Pulmonary artery endothelial cell (primary cell): ENCODE measurements at places on chromosomes 4 and X.

- peak; percentile 81 for DNase-seq
Measured at GRCh38 chrX:16822723-16823122, 36.5 kb downstream of the TXLNG start.

DNA sequence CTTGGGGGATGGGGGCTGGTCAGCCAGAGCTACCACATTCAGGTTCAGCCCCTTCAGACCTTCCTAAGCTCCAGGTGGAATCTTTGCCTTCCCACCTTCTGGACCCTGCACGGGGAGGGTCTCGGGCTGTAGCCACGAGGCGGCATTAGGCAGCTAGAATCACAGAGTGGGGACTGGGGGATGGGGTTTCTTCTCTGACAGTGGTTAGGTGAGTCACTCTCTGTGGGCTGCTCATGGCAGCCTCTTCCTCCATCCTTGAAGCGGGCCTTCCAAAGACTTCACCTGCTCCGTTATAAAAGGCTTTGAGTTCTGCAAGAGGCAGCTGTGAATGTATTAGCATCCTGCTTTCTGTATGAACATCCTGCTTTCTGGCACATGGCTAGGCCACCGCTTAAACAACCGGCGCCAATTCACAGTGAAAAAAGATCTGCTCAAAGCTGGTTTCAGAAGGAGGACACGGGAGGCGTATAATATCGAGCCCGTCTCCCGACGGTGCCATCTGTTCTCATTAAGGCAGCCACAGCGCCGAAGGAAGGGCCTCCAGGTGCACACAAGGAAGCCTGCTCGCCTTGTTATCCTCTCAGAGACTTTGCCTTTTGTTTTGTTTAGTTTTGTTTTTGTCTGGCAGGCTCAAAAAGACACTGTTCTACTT, 74.3 kb upstream of the IGFBP7 start:
- DNase-seq = no peak

DNA sequence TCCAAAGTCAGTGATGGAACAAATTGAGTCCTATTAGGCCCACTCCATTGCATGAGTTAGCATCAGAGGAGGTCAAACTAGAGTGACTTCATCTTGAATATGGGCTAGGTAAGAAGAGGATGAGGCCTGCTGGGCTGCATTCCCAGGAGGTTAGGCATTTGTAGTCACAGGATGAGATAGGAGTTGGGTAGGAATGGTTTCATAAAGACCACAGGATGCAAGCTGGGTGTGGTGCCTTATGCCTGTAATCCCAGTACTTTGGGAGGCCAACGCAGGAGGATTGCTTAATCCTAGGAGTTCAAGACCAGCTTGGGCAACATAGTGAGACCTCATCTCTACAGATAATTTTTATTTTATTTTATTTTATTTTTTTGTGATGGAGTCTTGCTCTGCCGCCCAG, 26.8 kb downstream of the PDGFRA start:
- DNase-seq = no peak

GRCh38 chr4:182194091-182194824, 48.9 kb upstream of the TENM3 start:
- no peak for DNase-seq

GRCh38 chr4:168613869-168614268, 117.0 kb downstream of the PALLD start:
- DNase-seq = no peak

GRCh38 chrX:3728454-3728853, 15.0 kb upstream of the PRKX start:
- no peak for DNase-seq

- no peak for DNase-seq
Measured at GRCh38 chr4:2932321-2932950, 30.8 kb downstream of the NOP14 start.

DNA sequence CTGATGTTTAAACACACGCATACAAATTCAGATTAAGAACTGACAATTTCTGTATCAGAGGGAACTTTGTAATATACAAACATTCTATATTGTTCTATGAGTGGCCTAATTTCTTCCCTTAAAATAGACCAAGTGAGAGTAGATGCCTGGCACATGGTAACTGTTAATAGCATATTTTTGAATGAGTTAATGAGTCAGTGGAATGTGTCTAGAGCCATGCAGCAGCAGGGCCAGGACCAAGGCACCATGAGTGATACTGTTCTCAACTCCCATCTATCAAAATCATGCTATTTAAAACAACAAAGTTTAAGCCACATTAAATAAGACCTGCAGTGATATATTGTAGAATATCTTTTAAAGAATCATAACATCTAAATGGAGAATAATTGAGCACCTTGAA, 98.3 kb downstream of the ARHGAP24 start:
- no peak for DNase-seq

DNA sequence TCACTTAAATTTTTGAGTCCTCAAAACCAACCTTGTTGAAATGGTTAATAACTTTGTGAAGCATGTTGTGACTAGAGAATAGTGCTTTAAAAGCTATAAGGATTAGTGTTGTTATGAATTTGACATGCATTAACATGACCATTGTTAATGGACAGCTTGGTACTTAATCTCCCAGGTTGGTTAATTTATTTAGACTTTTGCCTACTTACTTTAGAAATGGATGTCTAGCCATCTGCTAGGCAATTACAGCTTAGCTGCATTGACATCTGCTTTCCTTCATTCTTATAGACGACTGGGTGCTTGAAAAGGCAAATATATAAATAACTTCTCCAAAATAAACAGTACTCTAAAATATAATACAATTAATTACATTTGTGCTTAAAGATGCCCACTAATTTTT, 368.0 kb downstream of the CCSER1 start:
- no peak for DNase-seq

GRCh38 chr4:103498161-103499070, 221.4 kb downstream of the TACR3 start:
- no peak for DNase-seq

DNA sequence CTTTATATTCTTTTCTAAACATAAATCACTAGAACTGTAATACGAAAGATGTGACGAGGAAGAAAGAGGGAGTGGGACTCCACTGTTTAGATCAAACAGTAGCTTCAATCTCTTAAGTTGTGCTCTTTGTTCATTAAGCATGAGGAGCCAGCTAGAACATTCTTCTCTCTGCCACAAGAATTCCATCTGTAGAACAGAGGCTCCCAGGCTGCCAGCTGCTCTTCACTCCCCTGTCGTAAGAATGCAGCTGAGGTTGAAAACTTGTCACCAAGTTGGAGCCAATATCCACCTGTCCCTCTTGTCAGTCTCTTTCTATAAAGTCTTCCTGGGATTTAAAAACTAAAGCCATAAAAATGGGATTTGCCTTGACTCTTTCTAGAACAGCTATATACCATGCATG, 65.0 kb upstream of the SEC24B start:
- no peak for DNase-seq

DNA sequence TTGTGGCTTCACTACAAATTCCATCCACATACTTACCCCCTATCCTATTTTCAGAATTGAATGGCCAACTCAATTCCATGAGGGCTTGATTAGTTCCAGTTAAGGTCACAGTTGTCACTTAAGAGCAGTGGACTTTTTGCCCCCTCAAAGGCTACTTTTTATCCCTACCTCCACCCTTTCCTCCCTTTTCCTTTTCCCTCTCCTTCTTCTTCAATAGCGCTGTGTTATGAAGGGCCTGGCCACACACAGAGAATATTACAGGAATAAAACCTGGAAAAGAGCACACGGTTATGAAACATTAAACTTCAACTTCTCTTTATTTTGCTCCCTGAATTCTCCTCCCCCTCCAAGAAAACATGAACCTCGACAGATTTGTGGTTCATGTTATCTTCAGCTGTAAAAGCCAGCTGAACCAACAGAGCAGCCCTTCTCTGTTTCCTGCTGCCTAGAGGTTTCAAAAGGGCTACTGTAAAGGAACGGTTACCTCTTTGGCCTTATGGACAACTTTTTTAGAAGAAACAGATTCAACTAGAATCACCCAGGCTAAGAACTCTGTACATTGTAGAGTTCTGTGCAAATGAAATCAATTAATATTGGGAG, 87.0 kb upstream of the RPL34 start:
- no peak for DNase-seq

DNA sequence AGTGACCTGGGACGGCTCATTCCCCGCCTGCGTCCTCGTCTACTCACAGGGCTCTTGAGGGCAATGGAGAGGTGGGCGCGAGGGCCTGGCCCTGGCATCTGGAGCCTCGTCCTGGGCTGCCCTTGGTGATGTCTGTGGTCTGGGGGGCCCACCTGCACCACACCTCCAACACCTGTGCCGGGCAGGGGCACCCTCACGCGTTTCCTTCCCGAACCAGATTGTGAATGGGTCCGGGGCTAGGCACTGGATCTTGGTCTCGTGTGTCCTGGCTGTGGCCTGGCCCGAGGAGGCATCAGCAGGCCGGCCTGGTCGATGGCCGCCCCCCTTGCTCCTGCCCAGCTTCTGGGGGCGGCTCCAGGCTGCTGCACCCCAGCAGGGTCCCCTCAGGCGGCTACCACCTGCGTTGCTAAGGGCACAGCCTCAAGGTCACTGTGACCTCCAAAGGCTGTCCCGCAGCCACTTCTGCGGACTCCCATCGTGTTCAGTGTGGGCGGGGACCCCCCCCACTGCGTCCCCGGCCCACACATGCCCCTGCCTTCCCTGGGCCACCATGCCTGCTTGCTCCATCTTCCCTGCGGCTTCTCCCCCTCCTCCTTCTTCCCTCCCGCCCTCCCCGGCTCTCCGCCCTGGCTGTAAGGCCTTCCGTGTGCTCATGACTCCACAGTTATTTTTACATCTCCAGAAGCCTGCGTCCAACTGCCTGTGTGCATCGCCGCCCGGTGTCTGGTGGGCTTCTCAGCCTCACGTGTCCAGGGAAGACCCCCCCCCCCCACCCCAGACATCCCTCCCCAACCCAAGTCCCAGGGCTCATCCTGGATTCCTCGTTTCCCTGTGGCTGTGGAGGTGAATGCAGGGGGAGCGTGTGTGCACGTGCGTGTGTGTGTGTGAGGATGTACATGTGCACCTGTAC, 3.8 kb downstream of the DOK7 start:
- DNase-seq = no peak

- no peak for DNase-seq
Measured at GRCh38 chr4:6761649-6762615, 20.6 kb upstream of the KIAA0232 start.

- DNase-seq = no peak
Measured at GRCh38 chr4:14855719-14856061, 146.6 kb upstream of the CPEB2 start.

GRCh38 chr4:159174645-159175084, 71.8 kb downstream of the RAPGEF2 start:
- no peak for DNase-seq

- no peak for DNase-seq
Measured at GRCh38 chr4:56409511-56410090, 22.3 kb upstream of the AASDH start.

DNA sequence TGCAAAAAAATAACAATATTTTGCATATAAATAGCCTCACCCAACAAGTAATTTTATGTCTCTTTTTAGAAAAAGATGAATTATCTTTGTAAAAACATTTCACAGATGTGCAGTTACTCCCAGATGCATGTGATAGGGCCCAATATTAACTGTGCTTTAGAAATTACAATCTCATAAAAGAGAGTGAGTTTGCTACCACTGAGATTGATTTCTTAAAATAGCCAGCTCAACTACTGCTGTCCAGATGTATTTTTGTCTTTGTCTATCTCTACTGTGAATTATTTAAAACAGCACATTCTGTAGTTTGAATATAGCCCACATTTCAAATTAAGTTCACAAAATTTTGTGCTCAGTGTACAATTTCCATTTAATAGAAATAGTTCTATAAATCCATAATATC, 177.0 kb upstream of the TTC29 start:
- no peak for DNase-seq

GRCh38 chr4:77433418-77433733, 172.2 kb upstream of the CXCL13 start:
- DNase-seq = no peak

DNA sequence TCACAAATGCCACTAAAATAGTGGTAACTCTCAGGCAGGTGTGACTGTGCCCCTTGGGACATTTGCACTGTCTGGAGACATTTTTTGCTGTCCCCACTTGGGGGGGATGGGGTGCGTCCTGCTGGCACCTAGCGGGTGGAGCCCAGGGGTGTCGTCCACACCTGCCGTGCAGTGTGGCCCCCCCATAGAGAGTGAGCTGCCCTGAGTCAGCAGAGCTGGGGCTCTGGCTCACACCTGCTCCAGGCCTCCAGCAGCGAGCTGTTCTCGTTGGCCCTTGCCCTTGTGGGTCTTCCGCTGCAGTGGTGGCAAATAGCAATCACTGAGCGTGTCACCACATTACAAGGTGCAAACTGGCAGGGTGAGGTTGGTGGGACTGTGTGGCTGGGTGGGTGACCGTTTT, 64.6 kb downstream of the CLDN34 start:
- DNase-seq = no peak

- no peak for DNase-seq
Measured at GRCh38 chr4:36771411-36772153, 473.0 kb upstream of the NWD2 start.

DNA sequence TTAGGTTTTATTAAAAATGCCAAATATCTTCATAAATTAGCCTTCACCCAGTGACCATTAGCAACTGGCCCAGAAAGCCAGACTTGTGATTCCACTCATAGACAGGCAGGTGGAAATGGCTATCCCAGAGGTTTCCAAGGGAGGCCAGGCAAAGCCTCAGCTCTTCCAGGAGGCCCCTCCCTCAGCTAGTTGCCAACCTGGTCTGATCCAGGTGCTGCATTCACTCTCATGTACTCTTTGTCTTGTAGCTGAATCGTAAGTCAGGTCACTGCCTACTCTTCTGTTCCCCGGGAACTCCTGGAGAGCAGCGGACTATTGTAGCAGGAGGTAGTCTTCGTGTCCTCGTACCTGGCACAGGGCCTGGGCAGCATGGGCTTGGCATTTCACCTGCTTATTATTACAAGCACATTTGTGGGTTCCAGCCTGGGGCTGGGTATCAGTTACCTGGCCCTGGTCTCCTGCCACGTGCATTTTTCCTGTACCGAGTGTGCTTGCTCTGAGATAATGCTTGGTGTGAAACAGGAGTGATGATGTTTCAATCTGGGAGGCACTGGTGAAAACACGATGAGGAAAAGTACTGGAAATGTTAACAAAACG, 101.6 kb downstream of the FAM193A start:
- DNase-seq = no peak

DNA sequence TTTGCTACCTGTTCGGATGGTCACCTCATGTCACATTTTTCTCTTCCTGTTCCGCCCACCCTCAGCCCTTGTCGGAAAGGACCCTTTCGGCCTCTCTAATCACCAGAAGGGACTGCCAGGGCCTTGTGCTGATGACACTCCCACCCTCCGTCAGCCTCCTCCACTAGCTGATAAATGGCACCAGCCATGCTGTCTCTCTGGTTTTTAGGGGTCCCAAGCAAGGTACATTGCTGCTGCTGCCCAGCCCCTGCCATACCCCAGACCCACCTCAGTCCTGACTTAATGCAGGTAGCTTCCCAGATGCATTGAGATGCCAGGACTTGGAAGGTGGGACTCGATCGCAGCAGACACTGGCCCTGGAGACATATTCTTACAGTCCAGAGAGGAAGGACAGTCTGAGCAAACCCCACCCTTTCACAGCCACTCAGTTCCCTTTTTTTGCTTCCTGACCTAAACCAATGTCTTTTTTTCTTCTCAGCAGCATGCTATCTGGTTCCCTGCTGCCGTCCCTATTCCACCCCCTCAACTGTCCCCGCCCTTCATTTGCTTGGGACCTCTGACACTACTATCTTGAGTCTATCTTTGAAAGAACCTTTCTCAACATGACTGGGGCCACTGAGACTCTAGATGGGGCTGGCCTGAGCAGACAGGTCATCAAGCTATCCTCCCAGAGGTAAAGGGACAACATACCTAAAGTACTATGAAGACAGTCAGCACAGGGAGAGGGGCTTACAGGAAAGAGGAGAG, at the start of gene BTK:
Gene BTK, minus strand, starts transcription at position 397 of the 747 bp plus-strand sequence. CDS start 10,907 bp downstream, outside the sequence.
- DNase-seq = no peak
